ENCODE measurements at places on chromosomes 6 and 20.

DNA sequence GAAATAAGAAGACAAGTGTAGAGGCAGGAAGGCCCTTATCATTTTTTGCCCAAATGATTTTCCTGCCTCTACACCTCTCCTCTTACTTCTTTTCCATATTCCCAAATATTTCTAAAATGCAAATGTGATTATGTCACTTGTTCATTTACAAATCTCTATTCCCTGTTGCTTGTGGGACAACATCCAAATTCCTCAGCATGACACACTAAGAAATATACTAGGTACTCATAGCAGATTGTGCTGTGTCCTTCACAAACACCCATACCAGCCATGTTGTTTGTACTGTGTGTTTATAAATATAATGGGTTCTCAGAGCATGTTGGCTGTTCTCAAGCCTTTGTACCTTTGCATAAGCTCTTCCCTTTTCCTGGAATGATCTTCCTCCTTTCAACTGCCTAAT is 17.7 kb upstream of the FYN start:
- DNase-seq, result no peak

DNA sequence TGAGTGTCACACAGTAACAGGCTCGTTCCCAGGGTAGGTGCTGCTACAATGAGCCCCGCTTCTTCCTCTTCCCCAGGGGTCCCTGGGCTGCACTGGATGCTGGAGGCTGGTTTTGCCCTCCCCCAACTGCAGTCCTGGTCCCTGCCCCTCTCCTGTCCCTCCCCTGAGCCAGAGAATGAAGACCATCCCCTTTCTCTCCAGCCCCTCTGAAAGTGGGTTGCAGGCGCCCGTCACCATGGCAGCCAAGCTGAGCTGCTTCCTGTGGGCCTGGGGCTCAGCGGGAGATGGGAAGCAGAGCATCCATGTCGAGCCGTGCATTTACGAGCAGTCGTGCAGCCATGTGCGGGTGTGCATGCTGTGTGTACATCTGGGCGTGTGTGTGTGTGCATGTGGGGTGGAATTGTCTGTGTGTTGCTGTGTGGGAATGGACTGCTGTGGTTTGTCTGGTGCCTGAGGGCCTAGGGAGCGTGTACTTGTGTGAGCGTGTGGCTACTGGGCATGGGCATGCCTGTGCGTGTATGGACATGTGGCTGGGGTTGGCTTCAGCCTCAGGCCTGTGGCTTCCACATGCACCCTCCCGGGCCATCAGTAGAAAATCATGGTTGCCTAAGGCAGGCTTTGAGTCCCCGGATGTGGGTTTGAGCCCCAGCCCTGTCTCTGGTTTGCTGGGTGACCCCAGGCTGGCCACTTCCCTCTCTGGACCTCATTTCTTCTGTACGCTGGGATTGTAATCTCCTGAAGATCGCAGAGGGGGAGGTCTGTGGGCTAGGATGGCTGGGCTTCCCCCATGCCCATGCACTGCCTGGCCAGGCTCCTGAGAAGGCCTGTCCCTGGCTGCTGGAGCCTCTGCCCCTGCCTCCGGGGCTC is 48.8 kb downstream of the SRC start:
- no peak for DNase-seq

GRCh38 chr20:63873477-63873971 is 8.5 kb downstream of the TPD52L2 start:
- peak; percentile 36 for DNase-seq

GRCh38 chr6:51489133-51489532 is 598.3 kb downstream of the PKHD1 start:
- no peak for DNase-seq

DNA sequence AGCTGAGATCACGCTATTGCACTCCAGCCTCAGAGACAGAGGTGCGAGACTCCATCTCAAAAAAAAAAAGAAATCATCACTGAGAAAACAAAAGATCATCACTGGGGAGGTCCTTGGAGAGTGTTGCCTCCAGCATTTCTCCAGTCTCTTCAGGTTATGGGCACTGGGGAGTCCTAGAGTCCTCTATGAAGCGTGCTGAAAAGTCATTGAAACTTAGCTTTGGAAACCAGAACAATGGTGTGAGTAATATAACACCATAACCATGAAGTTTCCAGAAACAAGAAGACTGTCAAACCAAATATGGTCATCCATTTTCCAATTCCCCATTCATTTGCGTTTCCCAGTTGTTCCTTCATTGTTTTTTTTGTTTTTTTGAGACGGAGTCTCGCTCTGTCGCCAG is 13.7 kb downstream of the ARMC12 start:
- DNase-seq, result no peak

- no peak for DNase-seq
Observed at GRCh38 chr20:40979247-40979646, 49.4 kb upstream of the TOP1 start.

DNA sequence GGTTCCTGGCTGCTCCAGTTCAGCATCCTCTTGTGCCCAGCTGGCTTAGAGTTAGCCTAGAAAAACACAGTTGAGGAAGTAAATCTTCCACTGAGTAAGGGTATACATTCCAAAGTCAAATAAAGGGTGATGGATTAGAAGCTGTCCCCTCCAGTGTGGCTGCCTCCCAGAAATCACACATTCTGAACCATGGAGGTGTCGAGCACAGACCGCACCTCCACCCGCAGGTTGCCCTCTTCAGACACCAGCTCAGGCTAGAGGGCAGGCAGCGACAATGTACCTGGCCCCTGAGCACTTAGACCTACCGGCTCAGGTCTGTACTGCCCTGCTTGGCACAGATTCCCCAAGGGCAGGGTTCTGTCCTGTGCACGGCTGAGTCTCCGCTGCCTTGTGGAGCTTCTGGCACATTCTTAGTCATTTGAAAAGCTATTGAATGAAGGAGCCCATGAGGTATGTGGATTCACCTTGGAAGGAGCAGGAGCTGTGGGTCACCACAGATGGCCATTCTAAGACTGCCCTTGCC is 118.1 kb downstream of the FAM120B start:
- no peak for DNase-seq

DNA sequence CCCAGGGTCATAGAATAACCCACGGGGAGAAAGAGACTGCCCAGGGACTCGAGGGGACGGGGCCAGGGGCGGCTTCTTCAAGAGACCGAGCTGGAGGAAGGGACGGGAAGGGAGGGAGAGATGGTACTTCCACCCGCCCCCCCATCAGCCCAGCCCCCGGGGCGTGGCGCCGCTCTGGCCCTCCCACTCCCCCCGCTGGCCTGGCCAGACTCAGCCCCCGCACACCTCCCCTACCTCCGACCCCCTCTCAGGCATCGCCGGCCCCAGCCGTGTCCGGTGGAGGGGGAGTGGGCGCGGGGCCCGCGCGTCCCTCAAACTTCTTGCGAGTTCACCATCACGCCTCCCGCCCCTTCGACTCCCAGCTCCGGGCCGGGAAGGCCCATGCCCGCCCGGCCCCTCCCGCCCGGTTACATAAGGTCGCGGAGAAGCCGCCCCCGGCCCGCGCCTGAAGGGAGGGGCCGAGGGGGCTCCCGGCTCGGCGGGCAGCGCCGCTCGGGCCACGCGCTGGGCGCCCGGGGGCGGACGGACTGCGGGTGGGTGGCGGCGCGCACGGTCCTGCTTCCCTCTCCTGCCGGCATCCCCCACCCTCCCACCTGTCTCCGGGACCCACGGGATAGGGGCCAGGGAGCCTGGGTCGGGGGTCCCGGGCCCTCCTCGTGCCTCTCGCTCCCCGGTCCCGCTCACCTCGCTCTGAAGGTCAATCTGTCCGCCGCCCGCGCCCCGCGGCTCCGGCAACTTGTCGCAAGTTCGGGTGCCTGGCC is 562 bp downstream of the TFEB start:
- DNase-seq, result peak; percentile 51

- DNase-seq, result no peak
Observed at GRCh38 chr6:169671563-169671962, 30.3 kb downstream of the WDR27 start.

GRCh38 chr6:137911675-137912191 is 44.7 kb downstream of the TNFAIP3 start:
- DNase-seq, result no peak

DNA sequence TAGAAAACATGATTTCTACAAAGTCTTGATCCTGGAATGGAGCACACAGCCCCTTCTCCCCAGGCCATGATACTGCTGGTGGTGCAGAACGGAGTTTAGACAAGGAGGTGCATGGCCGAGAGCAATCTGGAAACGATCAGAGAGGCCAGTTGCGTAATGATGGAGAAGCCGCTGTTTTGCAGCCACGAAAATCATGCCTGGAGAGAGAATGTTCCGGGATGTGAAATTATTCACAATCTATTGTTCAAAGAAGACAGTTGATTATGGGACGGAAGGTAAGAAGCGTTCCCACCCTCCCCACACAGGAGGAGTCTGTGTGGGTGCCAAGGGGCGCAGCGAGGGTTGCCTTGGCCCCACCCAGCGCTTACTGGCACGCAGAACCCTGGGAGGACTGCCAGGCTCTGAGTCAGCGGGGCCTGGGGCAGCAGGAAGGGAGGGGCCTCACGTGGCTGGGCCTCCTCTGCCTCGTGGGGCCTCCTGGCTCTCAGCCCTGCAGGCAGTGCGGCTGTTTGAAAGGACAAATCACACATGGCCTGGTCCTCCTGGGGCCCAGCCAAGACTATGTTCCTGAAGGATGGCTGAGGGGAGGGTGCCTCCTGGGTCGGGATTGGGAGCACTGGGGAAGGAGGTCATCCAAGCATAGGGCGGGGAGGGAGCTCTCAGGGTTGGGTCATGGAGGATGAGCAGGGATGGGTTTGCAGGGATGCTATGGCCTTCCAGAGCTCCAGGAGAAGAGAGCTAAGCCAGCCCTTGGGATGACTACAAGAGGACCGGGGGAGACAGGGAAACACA is 8.7 kb upstream of the AP5S1 start:
- DNase-seq, result peak; percentile 91

DNA sequence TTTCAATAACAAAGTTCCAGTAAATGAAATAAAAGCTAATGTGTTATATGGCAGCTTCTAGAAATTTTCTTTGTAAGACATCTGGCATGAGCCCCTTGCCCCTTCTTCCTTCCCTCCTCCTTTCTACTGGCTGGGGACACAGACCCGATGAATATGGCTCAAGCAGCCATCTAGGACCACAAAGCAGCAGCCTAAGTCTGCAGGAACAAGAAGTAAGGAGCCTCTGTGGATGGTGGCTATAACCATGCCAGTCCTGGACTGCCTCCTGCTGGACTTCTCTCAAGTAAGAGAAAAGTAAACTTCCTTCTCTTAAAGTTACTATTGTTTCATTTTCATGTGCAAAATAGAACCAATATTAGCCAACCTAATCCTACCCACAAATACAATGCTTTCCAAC is 114.9 kb upstream of the DST start:
- no peak for DNase-seq

GRCh38 chr6:22921828-22922227 is 352.5 kb downstream of the HDGFL1 start:
- DNase-seq, result no peak
